ENCODE measurements at places on chromosomes 1 and 21.

DNA sequence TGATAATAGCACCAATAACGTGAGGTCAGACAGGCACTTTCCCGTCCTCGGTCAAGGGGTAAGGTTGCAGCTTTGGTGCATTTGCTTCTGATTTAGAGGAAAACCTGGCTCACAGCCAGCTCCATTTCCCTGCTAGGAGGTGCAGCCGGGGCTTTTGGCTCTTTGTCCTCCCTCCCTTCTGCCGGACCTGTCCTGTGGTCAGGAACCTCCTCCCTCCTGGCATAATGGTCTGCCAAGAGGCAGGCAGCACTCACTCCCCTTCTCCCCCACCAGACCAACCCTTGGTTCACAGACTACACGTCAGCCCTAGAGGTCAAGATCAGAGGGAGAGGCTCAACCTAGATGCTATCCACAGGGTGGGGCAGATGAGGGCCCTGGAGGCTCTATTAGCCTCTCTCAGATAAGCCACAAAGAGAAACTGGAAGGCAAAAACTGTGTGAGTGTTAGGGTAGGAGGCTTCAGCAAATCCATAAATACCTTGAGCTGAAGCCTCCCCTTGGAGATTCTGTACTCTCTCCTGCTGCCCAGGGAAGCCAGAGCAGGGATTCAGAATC lies 64.8 kb downstream of the PLXNA2 start:
- H3K36me3 ChIP-seq, result no peaks in the 10 kb centered on the region
- H3K4me3 ChIP-seq, result no peak overlapping the region
- peaks cover 75% of the 10 kb centered on the region for H3K4me1 ChIP-seq
- no peak for DNase-seq
- H3K27ac ChIP-seq, result no peak overlapping the region

DNA sequence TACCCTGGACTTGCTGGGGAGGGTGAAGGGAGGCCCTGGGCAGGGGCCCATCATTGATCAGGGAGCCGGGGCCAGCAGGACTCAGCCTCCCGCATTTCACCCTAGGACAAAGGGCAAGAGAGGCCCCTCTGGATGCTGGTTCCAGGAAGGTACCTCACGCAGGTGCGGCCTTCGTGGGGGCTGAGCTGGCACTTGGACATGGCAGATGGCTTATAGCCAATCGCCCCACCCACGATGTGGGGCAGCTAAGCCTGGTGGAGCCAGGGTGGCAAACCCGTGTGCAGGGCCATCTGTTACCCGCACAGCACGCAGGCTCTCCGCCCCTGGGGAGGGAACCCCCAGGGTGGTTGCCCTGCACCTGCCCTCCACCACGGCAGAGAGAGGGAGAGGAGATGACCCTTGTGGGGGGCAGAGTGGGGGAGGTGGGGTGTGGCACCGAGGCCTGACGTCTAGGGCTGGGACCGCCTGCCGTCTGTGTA lies 2.5 kb downstream of the TFF3 start:
- no peaks in the 10 kb centered on the region for H3K36me3 ChIP-seq
- H3K4me3 ChIP-seq, result no peak overlapping the region
- H3K27ac ChIP-seq, result no peak overlapping the region
- no peak for DNase-seq
- peaks cover 43% of the 10 kb centered on the region for H3K4me1 ChIP-seq

DNA sequence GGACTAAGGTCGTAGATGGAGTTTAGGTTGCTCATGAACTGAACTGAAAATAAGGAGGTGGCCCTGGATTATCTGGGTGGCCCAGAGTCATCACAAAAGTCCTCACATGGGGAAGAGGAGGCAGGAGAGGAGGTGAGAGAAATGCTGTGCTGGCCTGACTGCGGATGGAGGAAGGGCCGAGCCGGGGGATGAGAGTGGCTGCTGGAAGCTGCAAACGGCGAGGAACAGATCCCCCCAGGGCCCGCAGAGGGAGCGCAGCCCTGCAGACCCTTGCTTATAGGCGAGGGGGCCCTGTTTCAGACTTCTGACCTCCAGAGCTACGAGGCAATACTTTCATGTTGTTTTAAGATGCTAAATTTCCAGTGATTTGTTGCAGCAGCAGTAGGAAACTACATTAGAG lies 102.7 kb upstream of the C1orf174 start:
- DNase-seq, result no peak
- H3K4me1 ChIP-seq, result peaks cover 5% of the 10 kb centered on the region
- H3K27me3 ChIP-seq, result no peaks in the 10 kb centered on the region
- H3K4me3 ChIP-seq, result no peak overlapping the region
- no peak overlapping the region for H3K27ac ChIP-seq

DNA sequence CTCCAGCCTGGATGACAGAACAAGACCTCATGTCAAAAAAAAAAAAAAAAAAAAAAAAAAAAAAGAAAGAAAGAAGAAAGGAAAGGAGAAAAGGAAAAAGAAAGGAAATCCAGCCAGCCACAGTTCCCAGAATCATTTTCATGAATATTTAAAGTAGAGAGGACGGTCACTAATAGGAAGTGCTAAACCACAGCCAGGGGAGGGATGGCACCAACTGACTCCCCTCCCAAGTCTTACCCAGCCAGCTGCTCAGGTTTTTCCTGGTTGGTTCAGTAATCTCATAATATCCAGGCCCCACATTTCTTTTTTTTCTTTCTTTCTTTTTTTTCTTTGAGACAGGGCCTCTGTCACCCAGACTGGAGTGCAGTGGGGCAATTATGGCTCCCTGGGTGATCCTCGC lies 63.9 kb upstream of the AK4 start:
- no peaks in the 10 kb centered on the region for H3K36me3 ChIP-seq
- H3K4me1 ChIP-seq, result no peaks in the 10 kb centered on the region
- no peak overlapping the region for H3K27ac ChIP-seq
- DNase-seq, result no peak

- H3K27ac ChIP-seq, result no peak overlapping the region
- no peaks in the 10 kb centered on the region for H3K27me3 ChIP-seq
- no peak for DNase-seq
- H3K4me3 ChIP-seq, result no peak overlapping the region
- no peaks in the 10 kb centered on the region for H3K36me3 ChIP-seq
Measured at GRCh38 chr1:111955755-111956154, 33.7 kb downstream of the KCND3 start.

GRCh38 chr1:91166106-91166712 lies 144.4 kb upstream of the ZNF644 start:
- H3K4me3 ChIP-seq, result no peak overlapping the region
- no peaks in the 10 kb centered on the region for H3K36me3 ChIP-seq
- peak; percentile 87 for DNase-seq
- peaks cover 6% of the 10 kb centered on the region for H3K4me1 ChIP-seq
- H3K27ac ChIP-seq, result no peak overlapping the region
- no peaks in the 10 kb centered on the region for H3K27me3 ChIP-seq

GRCh38 chr1:2205191-2205952 lies 10.8 kb upstream of the FAAP20 start:
- DNase-seq, result peak; percentile 98
- H3K27me3 ChIP-seq, result peaks cover 12% of the 10 kb centered on the region
- H3K27ac ChIP-seq, result no peak overlapping the region

- no peaks in the 10 kb centered on the region for H3K4me1 ChIP-seq
- H3K4me3 ChIP-seq, result no peak overlapping the region
- H3K27me3 ChIP-seq, result no peaks in the 10 kb centered on the region
- DNase-seq, result no peak
Measured at GRCh38 chr1:111097356-111098099, 42.4 kb downstream of the DRAM2 start.

- no peak for DNase-seq
- no peaks in the 10 kb centered on the region for H3K27me3 ChIP-seq
- peaks cover 11% of the 10 kb centered on the region for H3K4me1 ChIP-seq
- no peak overlapping the region for H3K4me3 ChIP-seq
- H3K27ac ChIP-seq, result no peak overlapping the region
- H3K36me3 ChIP-seq, result peaks cover 14% of the 10 kb centered on the region
Measured at GRCh38 chr1:42938645-42939615, 19.7 kb downstream of the SLC2A1 start.

DNA sequence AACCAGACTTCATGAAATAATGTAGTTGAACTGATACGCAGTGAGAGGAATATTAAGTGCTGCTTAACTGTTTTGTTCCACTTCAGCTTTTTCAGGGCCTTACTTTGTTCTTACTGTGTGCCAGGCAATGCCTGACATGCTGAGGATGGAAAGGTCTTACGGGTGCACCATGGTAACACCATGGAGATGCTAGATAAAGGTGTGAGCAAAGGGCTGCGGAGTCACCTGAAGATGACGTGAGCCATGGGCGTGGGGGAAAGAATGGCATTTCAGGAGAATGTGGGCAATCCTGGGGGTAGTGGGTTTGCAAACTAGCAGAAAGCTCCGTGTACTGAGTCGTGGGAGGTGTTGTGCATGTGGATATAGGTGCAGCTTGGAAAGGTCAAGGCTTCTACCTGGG lies 27.3 kb downstream of the MAN1C1 start:
- peaks cover 22% of the 10 kb centered on the region for H3K4me1 ChIP-seq
- H3K27ac ChIP-seq, result no peak overlapping the region
- H3K4me3 ChIP-seq, result no peak overlapping the region
- no peaks in the 10 kb centered on the region for H3K27me3 ChIP-seq

- H3K36me3 ChIP-seq, result no peaks in the 10 kb centered on the region
- no peak for DNase-seq
- H3K4me3 ChIP-seq, result no peak overlapping the region
- H3K27ac ChIP-seq, result no peak overlapping the region
Measured at GRCh38 chr1:207966521-207966920, 55.6 kb upstream of the CD34 start.

DNA sequence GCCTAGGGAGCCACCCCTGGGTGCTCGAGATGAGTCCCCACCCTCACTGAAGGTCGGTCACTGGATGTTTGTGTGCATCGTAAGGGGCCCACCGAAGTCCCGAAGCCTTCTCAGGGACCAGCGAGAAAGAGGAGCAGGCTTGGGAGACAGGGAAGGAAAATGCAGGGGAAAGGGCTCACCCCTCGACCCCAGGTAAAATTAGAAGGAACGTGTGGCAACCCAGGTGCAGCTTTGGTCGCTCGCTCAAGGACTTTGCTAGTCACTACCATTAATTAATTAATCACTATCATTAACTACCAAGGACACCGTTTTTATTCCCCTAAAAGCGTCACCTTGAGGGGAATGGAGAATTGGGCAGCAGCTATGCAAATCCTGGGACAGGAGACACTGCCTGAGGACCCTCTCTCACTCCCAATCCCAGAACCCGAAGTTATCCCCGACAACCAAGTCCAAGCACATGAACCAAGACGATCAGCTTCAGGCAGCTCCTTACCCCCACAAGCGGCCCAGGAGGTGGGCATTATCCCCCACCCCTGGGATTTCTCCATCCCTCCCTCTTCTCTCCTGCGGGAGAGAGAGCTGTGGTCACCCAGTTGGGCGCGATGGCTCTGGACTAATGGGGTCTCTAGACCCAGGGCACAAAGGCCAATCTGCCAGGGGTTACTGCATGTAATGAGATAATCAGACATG lies 4.2 kb upstream of the SIM2 start:
- H3K4me1 ChIP-seq, result peaks cover 35% of the 10 kb centered on the region
- no peak overlapping the region for H3K4me3 ChIP-seq
- H3K27ac ChIP-seq, result no peak overlapping the region
- DNase-seq, result peak; percentile 24

GRCh38 chr1:38046884-38047602 lies 450 bp upstream of the POU3F1 start:
- no peaks in the 10 kb centered on the region for H3K36me3 ChIP-seq
- H3K27me3 ChIP-seq, result no peaks in the 10 kb centered on the region
- DNase-seq, result peak; percentile 91
- H3K4me1 ChIP-seq, result peaks cover 55% of the 10 kb centered on the region
- H3K4me3 ChIP-seq, result peak overlapping the region; percentile 71

GRCh38 chr1:152036267-152037216 lies at the start of gene S100A11:
Gene S100A11 (minus strand): TSS chr1:152037004. CDS start chr1:152036915, 89 bp downstream.
- peak within 1 kb of the TSS; percentile 45 for H3K4me3 ChIP-seq
- H3K4me1 ChIP-seq, result peaks cover 14% of the 10 kb centered on the region
- DNase-seq, result peak; percentile 75

DNA sequence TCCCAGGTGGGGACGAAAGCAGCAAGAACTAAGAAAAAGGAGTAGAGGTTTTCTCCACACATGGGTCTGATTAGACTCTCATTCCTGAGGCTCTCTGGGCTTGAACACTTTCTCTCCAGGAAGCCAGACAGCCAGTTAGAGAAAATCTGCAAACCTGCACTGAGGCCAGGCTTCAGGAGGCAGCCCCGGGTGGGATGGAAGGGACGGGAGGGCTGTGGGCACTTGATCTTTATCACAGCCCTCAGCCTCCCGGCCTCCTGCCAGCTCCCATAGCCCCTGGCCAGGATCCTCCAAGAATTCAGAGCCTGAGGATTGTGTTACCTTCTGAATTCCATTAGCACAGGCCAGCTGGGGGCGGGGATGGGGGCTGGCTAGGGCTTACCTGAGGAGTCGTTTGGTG lies 40.1 kb downstream of the SERTAD4 start:
- H3K36me3 ChIP-seq, result no peaks in the 10 kb centered on the region
- DNase-seq, result peak; percentile 42
- H3K4me1 ChIP-seq, result peaks cover 19% of the 10 kb centered on the region
- H3K27me3 ChIP-seq, result no peaks in the 10 kb centered on the region
- H3K4me3 ChIP-seq, result no peak overlapping the region

GRCh38 chr1:11058595-11059154 lies 1.1 kb downstream of the SRM start:
- no peak for DNase-seq
- peak overlapping the region; percentile 99 for H3K4me3 ChIP-seq
- no peak overlapping the region for H3K27ac ChIP-seq
- no peaks in the 10 kb centered on the region for H3K36me3 ChIP-seq
- H3K27me3 ChIP-seq, result no peaks in the 10 kb centered on the region

DNA sequence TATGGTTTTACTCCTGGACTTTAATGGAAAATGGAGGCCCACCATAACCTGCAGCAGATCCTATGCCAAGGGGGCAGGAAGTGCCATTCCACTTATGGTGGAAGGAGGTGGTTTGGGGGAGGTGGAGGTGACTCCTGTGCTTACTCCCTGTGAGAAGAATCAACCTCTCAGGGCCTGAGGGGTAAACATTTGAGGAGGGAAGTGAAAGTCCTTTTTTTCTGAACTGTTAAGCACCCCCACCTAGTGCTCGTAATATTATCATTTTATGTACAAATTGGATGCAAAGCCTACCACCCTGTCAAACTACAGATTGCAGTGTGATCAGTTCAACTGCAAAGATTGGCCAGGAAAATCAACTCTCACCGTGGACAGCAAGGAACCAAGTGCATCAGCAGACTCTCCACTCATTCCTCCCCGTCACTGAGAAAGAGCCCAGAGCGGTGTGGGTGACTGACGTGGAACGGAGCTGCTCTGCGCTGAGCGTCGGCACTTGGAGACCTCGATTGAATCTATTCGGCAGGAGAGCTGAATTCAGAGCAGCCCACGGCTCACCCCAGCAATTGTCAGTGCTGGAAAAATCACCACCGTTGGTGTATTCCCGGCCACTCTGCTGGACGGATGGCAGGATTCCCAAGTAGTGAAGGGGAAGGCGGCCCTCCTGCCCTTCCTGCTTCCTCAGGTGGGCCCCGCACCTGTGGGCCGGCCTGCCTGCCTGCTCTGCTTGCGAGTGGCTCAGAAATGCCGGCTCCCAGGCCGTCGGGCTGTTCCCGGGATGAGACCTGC lies 46.8 kb upstream of the COX20 start:
- H3K27ac ChIP-seq, result no peak overlapping the region
- H3K4me3 ChIP-seq, result no peak overlapping the region
- no peaks in the 10 kb centered on the region for H3K36me3 ChIP-seq
- no peak for DNase-seq
- H3K4me1 ChIP-seq, result peaks cover 24% of the 10 kb centered on the region
- H3K27me3 ChIP-seq, result no peaks in the 10 kb centered on the region

GRCh38 chr1:229075716-229076115 lies 195.2 kb upstream of the RAB4A start:
- no peak overlapping the region for H3K4me3 ChIP-seq
- no peak for DNase-seq
- no peaks in the 10 kb centered on the region for H3K36me3 ChIP-seq
- H3K27ac ChIP-seq, result no peak overlapping the region
- peaks cover 31% of the 10 kb centered on the region for H3K4me1 ChIP-seq

- DNase-seq, result peak; percentile 74
- no peak overlapping the region for H3K4me3 ChIP-seq
- H3K27ac ChIP-seq, result no peak overlapping the region
- no peaks in the 10 kb centered on the region for H3K4me1 ChIP-seq
- H3K36me3 ChIP-seq, result no peaks in the 10 kb centered on the region
Measured at GRCh38 chr1:48202030-48202752, 20.3 kb upstream of the SLC5A9 start.
